Right forelimb (tissue), 1 donor: ENCODE measurements at places on chromosomes 6 and 20.

- no peak for DNase-seq
These were observed 818.9 kb upstream of the SLC35B3 start for GRCh38 chr6:9254251-9254650.

DNA sequence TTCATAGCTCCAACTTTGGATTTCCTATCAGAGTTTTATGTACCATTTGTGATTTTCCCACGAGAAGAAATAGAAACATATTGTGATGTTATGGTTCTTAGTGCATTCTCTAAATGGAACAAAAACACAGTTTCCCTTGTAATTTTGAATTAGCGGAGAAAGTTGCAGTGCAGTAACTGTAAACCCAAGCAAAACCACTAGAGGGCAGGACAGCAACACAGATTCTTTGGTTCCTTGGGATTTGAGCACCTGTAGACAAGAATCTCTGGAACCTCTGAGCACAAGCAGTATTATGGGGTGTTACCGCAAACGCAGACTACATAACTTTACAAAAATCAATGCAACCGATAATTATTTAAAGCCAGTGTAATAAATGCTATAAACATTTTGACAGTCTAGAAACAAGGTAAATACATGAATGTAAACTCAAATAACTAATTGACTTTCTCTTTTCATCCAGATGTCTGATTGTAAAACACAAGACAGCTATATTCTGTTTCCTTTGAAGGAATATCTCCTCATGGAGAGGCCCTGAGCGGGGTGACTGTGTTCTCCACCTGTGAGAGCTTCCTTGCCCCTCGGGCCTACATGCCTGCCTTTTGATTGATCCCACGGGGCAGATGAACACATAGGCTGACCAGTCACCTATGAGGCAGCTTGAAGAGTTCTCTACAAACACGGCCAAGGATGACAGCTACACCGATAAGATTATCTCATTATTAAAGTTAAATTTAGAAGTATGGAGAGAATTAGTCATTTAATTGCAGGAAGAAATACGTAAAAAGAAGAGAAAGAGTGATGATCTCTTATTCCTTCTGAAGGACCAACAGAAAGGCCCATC, 67.5 kb upstream of the COL21A1 start:
- DNase-seq: no peak

DNA sequence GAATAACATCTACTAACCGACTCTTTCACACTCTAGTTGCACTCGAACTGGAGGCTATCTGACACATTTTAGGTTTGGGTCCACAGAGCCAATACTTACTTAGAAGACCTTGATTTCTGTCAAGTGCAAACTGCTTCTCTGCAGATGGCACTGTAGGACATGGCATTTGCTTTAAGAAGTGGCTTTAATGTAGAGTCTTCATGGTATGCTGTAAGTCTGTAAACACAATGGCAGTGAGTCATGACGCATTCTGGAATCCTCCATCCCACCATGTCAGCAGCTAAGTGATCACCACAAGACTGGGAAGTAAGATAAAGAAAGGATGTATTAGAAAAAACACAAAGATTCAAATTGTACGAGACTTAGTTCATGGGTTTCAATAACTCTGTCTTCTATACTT, 377.0 kb upstream of the NOX3 start:
- no peak for DNase-seq

DNA sequence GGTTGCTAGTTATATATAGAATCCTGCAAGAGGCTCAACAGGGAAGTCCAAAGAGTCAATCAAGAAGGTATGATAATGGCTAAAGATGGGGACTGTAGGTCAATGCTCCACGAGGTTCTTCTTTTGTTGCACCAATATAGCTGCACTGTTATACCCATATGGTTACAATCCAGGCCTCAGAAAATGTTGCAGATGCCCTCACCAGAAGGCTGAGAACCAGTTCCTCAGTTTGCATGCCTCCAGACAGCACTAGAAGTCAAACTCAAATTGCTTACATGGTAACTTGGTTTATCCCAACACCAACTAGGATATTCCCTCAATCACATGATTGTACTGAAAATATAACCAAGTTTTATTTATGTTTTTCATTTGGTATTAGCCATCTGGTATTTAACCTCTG, 12.1 kb downstream of the EEF1A1 start:
- no peak for DNase-seq

- DNase-seq: no peak
These were observed 292.3 kb upstream of the EYS start for GRCh38 chr6:65999288-65999791.

DNA sequence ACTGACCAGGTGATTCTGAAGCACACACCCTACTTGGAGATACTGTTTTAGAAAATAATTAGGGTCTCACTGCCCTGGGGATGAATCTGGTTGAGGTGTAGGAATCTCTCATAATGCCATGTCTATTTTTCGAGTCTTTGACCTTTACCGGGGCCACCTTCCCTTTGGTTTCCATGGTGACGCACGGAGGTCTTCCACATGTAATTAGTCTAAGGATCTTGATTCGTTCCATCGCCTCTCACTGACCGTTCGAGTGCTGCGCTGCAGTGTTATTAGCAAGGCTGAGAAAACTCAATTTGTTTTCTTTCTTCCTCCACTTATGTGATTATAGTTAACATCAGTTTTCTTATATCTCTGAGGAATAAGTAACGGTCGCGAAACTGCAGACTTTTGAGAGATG, 144.3 kb upstream of the SPACA1 start:
- DNase-seq: no peak

- no peak for DNase-seq
These were observed 6.1 kb upstream of the IFT52 start for GRCh38 chr20:43584448-43585136.

DNA sequence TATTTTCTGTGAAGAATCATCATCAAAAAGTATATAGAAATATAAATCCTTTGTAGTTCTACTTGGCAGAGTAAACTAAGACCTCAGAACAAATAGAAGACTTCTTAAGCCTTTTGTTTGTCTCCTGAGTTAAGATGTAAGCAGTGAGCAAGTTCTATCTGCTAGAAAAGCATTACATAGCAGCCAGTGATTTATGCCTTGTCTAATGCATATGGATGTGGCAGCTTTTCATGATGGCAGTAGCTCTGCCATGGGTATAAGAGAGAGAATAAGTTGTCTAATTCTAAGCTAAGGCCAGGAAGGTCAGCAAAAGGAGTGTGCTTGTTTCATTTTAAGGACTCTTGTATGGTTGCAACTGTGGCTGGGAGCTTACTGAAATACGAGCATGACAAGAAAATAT, 920.2 kb downstream of the GRIK2 start:
- DNase-seq: no peak

DNA sequence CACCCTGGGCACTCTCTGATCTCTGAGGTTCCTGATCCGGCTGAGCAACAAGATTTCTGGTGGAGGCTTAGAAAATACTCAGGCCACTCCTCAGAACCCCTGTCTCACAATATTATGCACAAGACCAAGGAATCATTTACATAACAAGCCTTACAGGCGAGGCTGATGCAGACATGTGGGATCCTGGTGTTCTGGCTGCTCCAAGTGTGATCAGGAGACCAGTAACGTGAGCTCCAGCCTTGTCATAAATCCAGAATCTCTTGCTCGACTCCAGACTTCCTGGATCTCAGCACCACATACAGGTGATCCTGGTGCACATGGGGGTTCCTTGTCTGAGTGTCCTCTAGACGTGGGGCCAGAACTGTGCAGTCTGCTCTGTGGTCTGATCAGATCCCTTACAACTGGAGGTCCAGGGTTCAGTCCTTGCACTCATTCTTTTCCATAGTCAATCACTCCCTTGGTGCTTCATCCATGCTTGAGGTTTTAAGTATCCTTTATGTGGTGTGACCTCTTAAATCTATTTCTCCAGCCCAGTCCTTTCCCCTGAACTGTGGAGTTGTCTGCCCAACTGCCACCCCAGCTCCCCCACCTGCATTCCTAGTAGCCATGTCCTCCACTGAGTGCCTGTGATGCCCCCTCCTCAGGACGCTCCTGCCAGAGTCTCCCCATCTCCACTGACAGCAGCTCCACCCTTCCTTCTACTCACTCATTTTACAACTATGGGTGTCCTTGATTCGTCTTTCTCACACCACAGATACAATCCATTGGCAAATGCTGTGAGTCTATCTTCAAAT, 5.1 kb downstream of the HLA-C start:
- DNase-seq: no peak
